ENCODE measurements at places on chromosomes 1 and 21. TPM values are rescaled to one million over a fixed set of nuclear protein-coding genes. Genes with fewer than 3 reads are reported as not detected.

- DNase-seq = no peak
- peaks cover 4% of the 10 kb centered on the region for H3K4me1 ChIP-seq
- H3K36me3 ChIP-seq = peaks cover 11% of the 10 kb centered on the region
- H3K27me3 ChIP-seq = no peaks in the 10 kb centered on the region
- H3K27ac ChIP-seq = no peak overlapping the region
Observed at GRCh38 chr1:52332411-52332810, 33.6 kb downstream of the CC2D1B start.

- no peaks in the 10 kb centered on the region for H3K36me3 ChIP-seq
- H3K27me3 ChIP-seq = no peaks in the 10 kb centered on the region
- H3K4me1 ChIP-seq = peaks cover 8% of the 10 kb centered on the region
- no peak for DNase-seq
- H3K27ac ChIP-seq = peak overlapping the region; percentile 7
- H3K4me3 ChIP-seq = no peak overlapping the region
Observed at GRCh38 chr21:33401630-33401992, 1.6 kb upstream of the IFNGR2 start.

GRCh38 chr1:19606817-19607642 lies 37.1 kb upstream of the NBL1 start:
- H3K27me3 ChIP-seq = no peaks in the 10 kb centered on the region
- peak overlapping the region; percentile 53 for H3K27ac ChIP-seq
- H3K36me3 ChIP-seq = no peaks in the 10 kb centered on the region
- DNase-seq = no peak

MCOLN3 gene
- 0.27 TPM for total RNA-seq

KPRP gene
- total RNA-seq = not detected

Measured in gastrocnemius medialis (tissue), 4 donors.